Bronchus fibroblast of lung (primary cell): ENCODE measurements at places on chromosomes 4 and X. TPM values are rescaled to one million over a fixed set of nuclear protein-coding genes. Genes with fewer than 3 reads are reported as not detected.

MAGEE2 gene
- not detected in 2 replicates for total RNA-seq

MAGEA4 gene
- total RNA-seq, result not detected in 2 replicates

ANXA10 gene
- 0.30 and 0.50 TPM in 2 replicates for total RNA-seq

STOX2 gene
- total RNA-seq, result 0.45 and 0.50 TPM in 2 replicates

SPANXD gene
- not detected in 2 replicates for total RNA-seq

SCFD2 gene
- total RNA-seq, result 15.5 and 19.3 TPM in 2 replicates
